ENCODE measurements at places on chromosomes 11 and 22.

- DNase-seq: no peak
Measured at GRCh38 chr22:26210334-26210733, 41.1 kb downstream of the SEZ6L start.

- DNase-seq: no peak
Measured at GRCh38 chr11:68312780-68313573, 586 bp downstream of the LRP5 start.

- DNase-seq: no peak
Measured at GRCh38 chr11:29452146-29452545, 564.7 kb downstream of the KCNA4 start.

GRCh38 chr11:122741613-122742300 is 86.2 kb downstream of the UBASH3B start:
- no peak for DNase-seq

GRCh38 chr11:1693327-1694063 is 3.5 kb upstream of the KRTAP5-6 start:
- no peak for DNase-seq

DNA sequence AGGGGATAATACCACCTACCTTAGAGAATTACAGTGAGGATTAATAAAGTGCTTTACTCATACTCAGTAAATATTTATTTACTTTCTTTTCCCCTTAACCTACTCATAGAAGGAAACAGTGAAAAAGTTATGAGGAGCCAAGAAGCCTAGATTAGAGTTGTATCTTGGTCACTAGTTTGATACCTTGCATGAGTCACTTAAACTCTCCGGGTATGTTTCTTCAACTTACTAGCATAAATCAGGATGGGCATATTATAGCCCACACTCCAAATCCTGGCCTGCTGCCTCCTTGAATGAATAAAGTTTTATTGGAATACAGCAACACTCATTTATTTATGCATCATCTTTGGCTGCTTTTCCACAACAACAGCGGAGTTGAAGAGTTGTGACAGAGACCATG is 8.2 kb downstream of the FBXO3 start:
- no peak for DNase-seq

DNA sequence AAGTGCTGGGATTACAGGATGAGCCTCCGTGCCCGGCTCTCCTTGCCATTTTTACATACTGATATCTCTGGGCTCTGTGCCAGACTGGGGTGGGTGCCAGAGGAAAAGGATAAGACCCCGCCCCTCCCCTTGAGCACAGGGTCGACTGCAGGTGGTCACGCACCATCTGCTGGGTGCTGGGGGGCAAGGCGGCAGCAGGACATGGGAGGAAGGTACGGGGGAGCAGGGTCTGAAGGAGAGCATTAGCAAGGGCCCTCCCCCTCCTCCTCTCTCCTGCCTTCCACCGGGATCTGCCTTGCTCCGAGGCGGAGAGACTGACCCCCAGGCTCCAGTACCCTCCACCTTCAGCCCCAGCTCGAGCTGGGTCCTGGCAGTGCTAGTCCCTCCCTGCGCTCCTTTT is 9.7 kb upstream of the PGA3 start:
- DNase-seq: no peak

DNA sequence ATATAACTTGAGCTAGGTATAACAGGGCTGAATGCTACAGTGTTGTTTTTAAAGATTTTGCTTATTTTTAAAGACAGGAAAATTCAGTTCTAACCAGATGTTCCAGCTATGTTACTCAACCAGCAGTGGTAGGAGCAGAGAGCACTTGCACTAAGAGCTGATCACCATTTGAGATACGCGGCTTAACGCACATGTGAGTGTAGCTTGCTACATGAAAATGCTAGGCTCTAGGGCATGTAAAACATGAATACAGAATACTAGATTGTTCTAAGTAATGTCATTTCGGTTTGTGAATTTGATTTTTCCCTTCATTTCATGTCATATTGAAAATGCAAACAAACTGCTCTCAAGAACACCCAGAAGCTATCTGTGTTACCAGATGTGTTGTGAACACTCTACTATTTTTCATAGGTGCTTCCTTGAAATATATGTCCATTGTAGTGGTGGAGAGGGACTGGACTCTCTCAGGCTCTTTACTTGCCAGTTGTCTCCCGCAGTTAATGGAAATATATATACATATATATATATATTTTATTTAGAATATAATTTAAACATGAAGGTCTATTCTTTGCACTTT is 10.8 kb upstream of the TECTA start:
- no peak for DNase-seq

DNA sequence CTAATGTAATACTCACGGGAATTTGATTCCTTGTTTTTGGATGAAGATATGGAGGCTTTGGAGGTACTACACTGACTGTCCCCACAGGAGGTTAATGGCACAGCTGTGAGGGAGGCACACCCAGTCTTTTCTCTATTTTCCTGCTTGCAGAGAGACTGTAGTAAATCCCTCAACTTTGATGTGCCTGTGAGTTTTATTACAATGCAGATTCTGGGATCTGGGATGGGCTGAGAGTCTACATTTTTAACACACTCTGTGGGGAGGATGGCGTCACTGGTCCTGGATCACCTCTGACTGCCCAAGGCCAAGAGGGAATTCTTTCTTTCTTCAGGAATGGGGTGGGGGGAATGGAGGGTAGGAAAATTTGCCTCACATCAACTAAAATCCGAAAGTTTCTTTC is 80.2 kb upstream of the NTM start:
- no peak for DNase-seq

DNA sequence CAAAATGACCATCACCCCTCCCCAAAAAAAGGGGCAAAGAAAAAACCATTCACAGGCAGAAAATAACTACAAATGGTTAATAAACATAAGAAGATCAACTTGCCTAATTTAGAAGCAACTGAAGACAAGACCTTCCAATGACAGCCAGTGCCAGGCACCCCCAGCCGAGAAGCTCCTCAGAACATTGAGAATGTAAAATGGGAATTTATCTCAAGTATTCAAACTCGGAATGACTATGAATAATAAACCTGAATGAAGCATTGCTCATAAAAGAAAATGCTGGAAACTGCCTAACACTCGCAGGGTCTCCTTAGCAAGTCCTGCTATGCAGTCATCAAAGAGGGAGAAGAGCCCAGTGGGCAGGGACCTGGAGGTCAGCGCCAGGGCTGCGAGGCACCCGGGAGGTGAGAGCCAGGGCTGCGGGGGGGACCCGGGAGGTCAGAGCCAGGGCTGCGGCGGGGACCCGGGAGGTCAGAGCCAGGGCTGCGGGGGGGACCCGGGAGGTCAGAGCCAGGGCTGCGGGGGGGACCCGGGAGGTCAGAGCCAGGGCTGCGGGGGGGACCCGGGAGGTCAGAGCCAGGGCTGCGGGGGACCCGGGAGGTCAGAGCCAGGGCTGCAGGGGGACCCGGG is 23.2 kb upstream of the MOB2 start:
- DNase-seq: no peak

- no peak for DNase-seq
Measured at GRCh38 chr22:19172213-19173046, 6.1 kb downstream of the SLC25A1 start.

GRCh38 chr11:70169127-70169526 is 34.0 kb upstream of the FADD start:
- no peak for DNase-seq

DNA sequence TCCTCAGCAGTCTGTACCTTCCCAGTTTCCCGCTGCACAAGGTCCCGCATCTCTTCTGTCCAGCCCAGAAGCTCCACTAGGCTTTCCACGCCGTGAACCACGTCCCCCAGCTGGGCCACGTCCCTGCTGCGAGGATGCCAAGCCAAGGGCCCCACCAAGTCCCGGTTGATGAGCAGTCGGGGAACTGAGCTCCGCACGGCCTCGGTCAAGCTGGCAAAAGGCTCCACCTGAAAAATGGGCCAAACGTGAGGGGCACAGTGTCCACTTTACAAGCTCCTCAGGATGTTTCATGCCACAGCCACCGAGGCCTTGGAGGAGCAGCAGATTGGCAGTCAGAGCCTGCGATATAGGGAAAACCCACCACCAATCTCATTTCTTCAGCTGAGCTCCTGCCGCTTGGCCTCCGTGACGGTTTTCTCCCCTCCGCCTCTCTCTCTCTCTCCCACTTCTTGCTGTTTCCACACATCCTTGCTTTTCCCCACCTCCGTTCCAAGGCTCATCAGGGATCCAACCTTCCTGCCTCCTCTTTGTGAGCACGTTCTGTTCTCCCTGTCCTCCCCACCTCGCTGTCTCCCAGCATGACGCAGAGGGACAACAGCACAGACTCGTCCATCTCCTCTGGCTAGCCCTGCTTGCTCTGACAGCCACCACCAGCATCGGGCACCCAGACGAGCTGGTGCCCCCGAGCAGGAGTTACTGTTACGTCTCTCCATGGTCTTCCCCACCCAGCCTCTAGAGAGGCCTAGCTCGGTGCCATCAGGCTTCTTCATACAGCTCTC is 11.5 kb downstream of the RIC8A start:
- DNase-seq: no peak

DNA sequence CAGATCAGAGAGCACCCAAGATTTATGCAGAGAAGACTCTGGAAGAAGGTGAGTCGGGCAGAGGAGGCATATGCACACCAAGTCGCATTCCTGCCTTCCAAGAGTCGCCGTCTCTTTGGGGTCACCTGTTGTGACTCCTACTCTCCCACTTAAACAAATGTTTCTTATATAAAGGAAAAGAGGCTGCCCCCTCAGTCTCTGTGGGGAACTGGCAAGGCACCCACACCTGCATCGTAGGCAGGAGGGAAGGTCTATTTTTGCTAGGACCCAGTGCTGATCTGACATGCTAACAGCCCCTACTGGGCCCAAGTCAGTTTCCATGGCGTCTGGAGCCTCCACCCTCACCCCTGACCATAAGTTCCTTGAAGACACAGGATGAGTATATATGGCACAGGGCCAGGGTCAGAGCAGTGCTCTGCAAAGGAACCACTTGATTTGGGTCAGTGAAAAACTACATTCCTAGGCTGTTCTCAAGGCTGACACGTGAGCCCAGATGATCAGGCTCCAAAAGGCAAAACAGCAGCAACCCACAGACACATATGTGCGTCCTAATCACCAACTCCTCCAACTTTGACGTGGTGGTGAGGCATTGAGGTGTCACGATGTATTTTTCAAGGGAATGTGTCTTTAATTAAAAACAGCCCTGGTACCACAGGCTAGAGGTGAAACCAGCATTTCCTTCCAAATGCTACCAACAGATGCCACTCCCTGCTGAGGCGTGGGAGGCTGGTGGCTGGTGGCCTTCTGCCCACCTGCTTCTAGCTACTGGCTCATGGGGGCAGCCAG is 55.6 kb upstream of the CSNK2A3 start:
- DNase-seq: no peak

- DNase-seq: no peak
Measured at GRCh38 chr11:18253233-18253632, 4.8 kb upstream of the SAA2 start.

GRCh38 chr11:66692871-66693331 is 15.2 kb upstream of the RBM4B start:
- DNase-seq: no peak

GRCh38 chr22:49466878-49467595 is 360.6 kb downstream of the BRD1 start:
- no peak for DNase-seq

- no peak for DNase-seq
Measured at GRCh38 chr11:75822541-75822940, 7.5 kb downstream of the UVRAG start.

GRCh38 chr11:117633186-117633754 is 163.7 kb downstream of the DSCAML1 start:
- no peak for DNase-seq

- DNase-seq: no peak
Measured at GRCh38 chr11:117932426-117932825, 3.2 kb upstream of the TMPRSS13 start.

DNA sequence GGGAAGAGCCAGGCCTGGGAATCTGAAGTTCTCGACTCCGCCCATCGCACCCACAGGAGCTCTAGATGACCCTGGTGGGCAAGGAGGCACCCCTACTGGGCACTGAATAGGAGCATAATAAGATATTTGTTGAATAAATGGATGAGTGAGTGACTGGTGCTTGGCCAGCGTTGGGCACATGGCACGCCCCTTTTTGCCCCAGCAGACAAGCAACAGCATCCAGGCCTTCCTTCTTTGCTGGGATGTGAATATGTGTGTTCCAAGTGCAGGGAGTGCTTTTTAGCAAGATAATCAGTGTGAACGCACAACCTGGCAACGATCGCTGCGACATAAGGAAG is 443 bp upstream of the CELF1 start:
- DNase-seq: peak; percentile 70

DNA sequence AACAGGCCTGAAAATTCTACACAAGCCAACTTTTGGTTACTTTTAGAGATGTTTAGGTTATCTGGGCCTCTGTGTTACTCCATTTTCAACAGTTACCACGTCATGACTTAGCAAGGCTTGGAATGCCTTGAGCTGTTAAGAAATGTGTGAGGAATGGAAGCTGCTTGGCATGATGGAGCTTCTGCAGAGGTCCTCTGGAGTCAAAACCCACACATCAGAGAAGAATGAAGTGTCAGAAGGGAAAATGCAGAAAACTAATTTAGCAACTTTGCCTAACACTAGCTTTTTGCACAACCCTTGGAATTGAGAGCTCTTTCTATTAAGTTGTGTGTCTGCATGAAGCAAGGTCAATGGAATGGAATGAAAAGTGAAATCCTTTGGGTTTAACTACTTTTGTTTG is 27.4 kb downstream of the FAT3 start:
- DNase-seq: no peak

- DNase-seq: peak; percentile 26
Measured at GRCh38 chr11:94873916-94874540, 99.3 kb downstream of the CWC15 start.

DNA sequence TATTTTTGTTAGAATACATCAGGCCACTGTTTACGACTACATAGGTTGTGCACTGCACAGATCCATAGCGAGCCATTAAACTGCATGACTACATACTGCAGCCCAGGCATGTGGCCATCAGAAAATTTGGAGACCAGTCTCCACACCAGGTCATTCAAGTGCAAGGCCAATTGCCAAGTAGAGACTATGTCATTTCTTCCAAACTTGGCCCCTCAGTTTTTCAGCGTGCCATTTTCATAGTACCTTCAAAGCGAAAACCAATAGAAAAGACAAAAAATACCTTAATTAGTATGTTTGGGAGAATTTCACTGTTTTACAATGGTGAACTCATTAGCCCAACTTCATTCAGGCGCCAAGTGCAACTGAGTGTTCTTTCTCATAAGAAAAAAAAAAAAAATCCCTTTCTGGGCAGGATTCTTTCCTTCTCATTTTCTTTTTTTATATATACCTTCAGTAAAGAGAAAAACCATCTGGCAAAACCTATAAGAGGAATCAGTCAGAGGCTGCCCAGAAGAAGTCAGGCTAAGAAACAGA is 30.4 kb downstream of the PAMR1 start:
- DNase-seq: no peak

DNA sequence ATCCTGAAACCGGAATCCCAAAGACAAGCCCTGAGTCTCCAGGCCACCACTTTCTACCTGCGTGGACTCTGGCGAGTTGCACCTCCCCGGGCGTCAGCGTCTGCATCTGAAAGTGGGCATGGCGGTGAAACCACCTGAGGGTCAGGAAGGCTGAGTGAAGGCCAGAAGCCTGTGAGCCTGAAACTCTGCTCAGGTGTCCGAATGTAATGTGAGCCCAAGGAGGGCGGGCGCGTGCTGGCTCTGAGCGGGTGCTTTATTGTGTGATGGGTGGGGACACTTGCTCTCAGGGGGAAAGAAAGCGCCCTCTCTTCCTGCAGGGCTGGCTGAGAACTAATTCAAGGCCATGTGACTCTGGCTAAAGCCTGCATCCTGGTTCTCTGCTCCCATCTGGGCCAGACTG is 135.6 kb downstream of the ST3GAL4 start:
- DNase-seq: no peak

GRCh38 chr11:70322666-70323065 is 52.2 kb downstream of the PPFIA1 start:
- DNase-seq: no peak
